ENCODE measurements at places on chromosomes 2 and 18.
A peak's percentile ranks its signal among the peaks of the same experiment; 100 is the strongest.

GRCh38 chr18:38453880-38454279 lies 888.3 kb upstream of the CELF4 start:
- no peak for DNase-seq

DNA sequence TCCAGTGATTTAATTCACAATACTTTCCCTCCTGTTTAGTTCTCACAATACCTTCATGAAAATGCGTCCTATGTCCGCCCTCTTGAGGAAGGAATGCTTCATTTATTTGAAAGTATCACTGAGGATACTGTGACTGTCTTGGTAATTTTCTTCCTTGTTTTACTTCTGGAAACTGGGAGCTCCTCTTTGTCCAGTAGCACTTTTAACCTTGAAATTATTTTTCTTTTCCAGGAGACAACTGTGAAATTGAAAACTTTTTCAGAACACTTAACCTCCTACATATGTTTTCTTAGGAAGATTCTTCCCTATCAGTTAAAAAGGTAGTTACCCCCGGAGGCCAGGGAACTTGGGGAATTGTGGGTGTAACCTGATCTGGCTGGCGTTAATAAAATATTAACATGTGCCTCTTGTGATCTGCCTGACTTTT lies 58.9 kb upstream of the STON1 start:
- no peak for DNase-seq

DNA sequence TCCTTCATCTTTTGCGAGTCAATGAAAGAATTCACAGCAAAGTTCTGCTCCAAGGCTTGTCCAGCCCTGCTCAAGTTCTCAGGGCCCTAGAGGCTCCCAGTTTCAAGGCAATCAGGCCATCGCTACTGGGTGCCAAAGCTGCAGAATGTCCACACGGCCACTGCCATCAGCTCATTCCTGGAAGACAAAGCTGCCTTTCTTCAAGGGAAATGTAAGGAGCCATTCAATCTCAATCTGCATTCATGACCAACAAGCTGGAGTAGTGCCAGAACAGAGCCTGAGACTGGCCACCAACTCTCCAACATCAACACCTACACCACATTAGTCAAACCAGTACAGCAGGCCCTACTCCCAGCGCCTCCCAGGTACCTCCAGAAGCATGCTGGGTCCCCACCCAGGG lies 202.2 kb downstream of the TCF4 start:
- no peak for DNase-seq

- no peak for DNase-seq
Measured at GRCh38 chr18:33560686-33561370, 17.2 kb upstream of the ASXL3 start.

DNA sequence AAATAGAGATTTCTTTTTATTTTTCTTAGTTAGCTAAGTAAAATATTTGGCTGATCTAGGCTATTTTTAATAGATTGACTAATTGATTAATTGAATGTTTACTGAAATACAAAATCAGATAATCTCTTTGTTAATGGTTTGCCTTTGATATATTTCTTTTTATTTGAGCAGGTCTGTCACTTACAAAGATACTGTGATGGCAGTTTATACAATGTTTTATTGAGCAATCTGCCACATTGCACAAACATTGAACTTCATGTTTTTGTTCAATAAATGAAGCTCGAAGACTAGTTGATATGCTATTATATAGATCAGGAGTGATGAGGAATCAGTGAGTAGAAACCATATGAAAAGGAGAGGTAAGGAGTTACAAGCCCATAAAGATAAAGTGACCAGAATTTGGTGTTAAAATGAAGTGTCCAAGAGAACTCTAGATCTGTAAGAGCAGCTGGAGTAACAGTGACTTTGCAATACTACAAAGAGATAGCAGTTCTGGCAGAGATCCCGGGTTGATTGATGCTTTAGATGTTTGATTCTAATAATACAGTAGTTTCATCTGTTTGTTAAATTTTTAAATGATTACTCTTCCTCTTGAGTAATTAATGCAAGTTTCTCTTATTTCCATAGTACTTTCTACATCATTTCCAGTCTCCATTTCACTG lies 574.2 kb downstream of the CCDC85A start:
- DNase-seq = no peak

- no peak for DNase-seq
Measured at GRCh38 chr2:129267559-129267958, 711.9 kb upstream of the RAB6C start.

DNA sequence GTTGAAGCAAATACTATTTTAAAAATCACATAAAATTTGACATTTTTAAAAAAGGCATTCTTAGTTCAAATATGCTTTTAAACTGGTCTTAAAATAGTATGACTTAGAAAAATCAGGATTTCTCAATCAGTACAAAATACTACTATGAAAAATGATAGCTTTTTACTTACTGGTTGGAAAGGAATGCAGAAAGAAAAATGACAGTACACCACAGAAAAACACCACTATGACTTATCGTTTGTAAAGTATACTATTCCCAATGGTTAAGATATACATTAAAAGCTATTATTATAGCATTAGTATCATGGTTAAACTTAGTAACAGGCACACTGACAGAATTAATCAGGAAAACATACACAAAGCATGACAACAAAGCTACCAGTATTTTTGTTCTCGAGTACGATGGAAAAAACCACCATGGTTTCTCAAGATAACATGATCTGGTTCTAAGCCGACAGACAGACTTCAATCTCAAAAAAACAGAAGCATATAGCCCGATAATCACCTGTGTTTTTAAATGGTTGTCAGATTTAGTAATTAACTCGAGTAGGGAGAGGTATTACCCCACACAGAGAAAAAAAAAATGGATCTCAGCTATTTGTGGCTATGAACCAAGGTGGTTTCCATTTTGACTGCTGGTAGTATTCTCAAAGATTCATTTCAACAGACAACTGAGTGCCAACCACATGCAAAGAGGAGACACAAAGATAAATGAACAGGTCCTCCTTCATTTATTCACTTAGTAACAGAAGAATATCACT lies 39.1 kb downstream of the CUL3 start:
- DNase-seq = no peak

GRCh38 chr2:109110170-109110569 lies 18.8 kb upstream of the SH3RF3 start:
- DNase-seq = no peak

DNA sequence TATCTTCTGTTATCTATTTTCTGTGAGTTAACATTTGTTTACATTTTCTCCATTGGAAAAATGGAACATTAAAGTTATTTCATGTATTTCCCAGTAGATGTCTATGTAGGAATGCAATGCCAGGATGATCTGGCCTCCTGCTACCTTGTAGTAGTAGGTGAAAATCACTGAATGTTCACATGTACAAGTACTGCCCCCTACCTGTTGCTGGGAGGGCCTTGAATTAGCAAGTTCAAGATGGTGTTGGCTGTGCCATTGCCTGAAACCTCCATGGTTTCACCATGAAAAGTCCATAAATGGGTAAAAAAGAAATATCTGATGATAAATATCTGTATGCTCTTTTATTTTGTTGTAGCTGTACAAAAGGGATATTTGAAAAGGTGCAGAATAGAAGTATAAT lies 30.7 kb downstream of the XRCC5 start:
- peak; percentile 47 for DNase-seq

DNA sequence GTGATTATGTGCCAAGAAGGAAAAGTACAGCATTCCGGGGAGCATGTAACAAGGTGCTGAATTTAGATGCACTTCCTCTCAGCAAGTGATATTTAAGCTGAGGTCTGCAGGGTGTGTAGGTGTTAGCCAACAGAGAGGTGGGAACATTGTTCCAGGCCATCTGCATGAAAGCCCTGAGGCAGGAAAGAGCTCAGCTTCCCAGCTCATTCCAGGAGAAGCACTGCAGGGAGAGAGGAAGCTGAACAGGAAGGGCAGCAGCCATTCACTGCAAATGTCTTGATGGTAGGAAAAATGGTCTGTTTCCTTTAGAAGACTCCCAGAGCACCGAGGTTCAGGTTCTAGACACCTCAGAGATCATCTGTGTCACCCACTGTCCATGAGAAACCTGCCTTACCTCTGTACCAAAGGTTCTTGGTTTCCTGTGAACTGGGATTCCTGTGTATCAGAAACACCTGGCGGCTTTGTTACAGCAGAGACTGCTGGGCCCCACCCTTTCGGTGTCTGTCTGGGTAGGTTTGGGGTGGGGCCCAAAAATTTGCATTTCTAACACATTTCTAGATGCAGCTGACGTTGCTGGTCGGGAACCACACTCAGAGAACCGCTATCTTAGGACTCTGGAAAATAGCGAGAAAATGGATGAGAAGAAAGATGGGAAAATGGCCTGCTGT lies 84.0 kb downstream of the RTN4 start:
- no peak for DNase-seq

- DNase-seq = no peak
Measured at GRCh38 chr2:22497789-22498188, 887.2 kb upstream of the KLHL29 start.

DNA sequence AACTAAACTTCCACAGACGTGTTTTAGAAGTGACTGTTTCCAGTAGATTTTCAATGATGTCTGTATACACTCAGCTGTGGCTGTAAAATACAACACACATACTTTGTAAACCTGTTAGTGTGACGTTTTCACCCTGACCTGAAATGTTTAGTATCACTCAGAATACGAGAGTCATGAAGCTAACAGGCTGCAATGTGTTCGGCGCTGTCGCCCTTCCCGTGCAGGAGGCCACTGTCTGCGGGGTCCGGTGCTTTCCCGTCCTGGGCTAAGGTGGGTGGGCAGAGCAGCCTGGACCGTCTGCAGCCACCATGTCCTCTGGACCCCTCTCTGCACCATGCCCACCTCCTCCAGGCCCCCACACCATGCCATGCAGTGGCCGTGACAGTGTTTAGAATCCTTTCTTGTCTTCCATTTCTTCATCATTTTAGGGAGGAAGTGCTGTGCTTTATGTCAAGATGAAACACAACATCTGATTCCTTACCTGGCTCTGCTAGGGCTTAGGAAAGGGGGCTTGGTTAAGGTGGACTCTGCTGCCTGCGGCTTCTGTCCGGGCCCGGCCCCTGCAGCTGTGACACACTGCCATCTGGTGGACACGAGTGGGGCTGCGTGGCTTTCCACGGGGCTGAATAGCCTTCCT lies 53.8 kb upstream of the RBM44 start:
- DNase-seq = peak; percentile 83

DNA sequence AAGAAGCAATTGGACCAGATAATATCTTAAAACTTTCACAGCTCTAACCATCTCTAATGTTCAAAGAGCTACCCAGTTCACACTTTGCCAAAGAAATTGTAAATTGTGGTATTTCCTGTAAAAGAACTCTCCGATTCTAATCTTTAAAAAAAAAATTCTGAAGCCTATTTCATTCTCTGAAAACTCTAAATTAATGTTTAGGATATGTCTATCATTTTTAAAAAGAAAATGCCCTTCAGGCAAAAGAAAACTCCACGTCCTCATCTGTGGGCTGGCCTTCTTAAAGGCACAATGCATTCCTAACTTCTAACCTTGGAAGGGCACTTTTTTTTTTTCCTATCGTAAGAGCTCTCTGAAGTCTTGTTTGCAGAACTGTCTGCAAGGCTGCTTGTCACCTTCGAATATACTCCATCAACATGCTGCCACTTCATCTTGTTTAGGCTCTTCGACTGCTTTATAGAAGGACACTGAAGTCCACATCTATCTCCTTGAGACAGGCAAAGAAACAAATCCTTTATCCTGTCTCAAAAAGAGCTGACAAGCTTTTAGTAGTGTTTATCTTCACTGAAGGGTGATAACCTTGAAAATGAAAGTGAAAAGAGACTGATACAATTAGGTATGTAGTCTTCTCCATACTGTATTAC lies 124.3 kb upstream of the SLC39A10 start:
- no peak for DNase-seq

GRCh38 chr2:85647823-85648526 lies 20.0 kb downstream of the SFTPB start:
- DNase-seq = no peak

DNA sequence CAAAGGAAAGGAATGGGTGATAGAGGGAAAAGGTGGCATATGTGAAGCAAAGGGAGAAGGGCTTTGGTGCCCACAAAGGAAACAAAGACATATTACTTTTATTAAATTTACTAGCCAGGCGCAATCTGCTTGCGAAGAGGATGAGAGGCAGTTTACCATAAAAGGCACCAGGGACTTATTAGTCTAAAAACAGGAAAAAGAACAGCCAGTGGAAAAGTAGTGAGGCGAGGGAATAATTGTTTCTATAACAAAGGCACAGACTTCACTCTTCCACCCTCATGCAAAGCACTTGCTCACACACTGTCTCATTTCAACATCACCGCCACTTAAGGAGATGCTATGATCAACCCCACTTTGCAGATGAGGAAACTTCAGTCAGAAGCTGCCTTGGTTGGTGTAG lies 210.5 kb downstream of the ALPK2 start:
- no peak for DNase-seq

DNA sequence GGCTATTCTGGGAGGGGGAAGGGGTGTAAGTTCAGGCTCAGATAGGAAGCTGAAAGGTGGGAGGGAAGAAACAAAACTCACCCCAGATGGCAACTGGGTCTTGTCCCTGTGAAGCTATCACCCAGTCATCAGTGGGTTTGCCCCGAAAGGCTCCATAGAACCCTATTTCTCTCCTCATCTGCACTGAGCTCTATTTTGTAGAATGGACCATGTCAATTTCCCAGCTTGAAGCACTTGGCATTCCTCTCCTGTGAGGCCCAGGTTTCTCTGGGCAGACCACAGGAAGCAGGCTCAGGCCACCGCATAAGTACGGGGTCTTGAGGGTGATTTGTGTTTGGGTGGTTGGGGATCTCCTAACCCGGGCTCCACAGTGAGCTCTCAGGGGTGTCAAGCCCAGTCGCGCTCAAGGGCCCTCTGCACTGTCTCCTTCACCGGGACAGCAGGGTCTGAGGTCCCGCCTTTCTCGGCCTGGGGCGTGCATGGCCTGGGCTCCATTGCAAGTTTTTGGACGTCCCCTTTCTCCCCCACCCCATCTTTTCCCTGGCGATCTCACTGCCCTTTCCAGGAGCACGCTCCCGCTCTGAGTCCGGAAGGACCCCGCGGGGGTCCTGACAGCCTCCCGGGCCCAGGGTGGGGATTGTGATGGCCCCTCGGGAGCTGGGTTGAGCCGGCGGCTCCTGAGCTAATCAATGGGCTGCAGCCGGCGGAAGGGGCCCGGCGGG lies 27.3 kb upstream of the NOTO start:
- peak; percentile 6 for DNase-seq

DNA sequence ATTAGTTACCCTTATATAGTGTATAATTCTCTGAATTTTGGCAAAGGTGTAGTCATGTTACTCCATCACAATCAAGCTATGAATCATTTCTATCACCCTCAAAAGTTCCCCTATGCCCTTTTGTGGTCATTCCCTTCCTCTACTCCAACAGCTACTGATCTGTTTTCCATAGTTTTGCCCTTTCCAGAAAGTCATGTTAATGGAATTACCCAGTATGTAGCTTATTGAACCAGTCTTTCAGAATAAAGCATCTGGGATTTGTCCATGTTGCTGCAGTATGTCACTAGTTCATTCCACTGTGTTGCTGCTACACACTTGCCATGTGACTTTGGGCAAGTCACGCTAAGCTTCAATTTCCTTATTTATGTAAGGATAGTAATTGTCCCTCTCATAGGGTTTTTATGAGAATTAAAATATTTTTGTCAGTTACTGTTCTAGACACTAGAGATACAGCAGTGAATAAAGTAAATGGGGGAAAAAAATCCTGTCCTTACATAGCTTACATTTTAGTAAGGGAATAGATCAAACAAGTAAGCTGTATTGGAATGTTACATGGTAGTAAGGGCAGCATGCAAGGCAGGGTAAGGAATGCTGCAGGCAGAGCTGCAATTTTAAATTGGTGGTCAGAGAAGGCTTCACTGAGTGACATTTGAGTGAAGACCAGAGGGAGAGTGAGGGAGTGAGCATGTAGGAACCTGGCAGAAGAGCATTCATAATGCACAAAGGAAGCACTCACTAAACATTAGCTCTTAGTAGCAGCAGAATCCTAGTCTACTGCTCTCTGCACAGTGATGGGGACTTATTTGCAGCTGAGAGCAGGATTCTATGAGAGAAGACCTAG lies 80.3 kb upstream of the TSPYL6 start:
- DNase-seq = no peak

Measured in activated CD4-positive, alpha-beta T cell treated with anti-CD3 and anti-CD28 coated beads for 48 hours (primary cell).